Fibroblast of villous mesenchyme (primary cell): ENCODE measurements at places on chromosomes 11 and 22.

DNA sequence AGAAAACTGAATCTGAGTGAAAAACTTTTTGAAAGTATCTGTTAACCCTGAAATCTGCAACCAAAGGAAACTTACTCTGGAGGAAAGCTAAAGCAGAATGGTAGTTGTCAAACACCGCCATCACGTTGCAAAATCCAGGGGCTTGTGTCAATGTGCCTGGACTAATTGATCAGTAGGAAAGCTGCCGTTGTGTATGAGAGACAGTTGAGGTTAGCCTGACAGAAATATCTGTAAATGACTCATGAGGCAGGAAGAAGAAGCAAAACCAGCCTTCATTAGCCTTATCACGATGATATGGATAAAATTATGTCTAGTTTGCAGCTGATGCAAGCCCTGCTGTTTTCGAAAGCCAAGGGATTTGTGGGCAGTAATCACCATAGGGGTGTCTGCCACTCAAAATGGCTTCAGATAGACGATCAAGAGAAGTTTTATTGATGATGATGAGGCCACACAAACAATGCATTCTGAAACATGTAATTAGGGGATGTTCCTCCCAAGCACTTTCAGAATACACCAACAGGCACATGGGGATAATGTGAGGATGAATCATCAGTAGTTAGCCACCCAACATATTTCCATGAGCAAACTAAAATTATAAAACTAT is 8.9 kb downstream of the SCGB1A1 start:
- DNase-seq: peak; percentile 83

DNA sequence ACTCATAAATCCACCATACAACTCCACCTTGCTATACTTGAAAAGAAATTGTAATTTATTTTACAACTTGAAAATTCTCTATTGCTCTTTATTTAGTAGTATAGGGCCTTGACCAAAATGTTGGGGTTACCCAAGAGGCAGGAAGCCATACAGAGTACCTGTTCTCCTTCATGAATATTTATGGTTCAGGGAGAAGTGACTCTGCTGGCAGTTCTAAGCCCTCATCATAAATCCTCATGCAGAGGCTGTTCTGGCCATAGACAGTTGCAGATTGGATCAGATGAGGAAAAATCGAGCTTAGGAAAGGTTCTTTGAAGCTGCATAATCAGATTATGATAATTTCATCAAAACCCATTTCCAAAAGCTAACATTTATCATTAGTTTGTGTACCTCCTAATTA is 449.4 kb upstream of the TENM4 start:
- DNase-seq: no peak

- no peak for DNase-seq
Measured at GRCh38 chr11:29996016-29996415, 20.8 kb downstream of the KCNA4 start.

DNA sequence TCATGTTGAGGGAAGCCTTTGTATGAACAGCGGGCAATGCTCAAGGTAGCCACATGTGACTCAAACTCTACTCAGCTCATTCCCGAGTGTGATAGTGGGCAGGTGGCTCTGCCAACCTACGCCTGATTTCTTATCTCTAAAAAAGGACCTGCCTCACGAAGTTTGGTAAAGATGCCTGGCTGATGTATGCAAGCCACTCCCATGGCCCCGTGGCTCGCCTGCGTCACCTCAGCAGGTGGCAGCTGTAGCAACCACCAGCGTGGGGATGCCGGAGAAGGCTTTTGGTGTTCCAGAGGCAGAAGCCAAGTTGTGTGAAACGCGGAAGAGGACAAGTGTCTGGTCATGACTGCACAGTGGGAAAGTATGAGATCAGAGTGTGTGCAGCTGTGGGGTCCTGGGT is 5.4 kb downstream of the FADS2 start:
- DNase-seq: no peak

DNA sequence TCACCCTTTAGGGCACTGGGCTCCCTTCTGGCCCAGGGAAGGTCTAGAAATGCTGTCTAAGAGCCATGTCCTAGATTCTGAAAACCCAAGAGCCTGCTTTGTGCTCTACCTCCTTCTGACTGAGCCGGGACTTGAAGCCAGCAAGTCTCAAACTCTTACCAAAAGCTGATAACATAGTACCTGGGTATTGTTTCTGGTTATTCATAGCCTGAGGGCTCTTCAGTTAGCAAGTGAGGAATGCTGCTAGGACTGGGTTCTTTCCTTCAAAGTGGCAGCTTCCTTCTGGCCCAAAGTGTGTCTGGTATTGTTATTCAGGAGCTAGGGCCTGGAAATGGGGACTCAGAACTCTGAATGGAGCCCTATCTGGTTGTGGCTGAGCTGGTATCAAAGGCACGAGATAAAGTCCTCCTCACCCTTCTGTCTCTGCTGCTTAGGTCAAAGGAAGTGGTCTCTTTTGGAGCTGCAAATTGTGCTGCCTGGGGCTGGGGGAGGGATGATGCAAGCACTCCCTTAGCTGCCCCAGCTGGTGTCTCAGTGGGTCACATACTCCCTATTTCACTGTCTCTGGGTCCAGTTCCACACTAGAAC is 696.0 kb upstream of the CCDC179 start:
- DNase-seq: no peak

GRCh38 chr22:38031491-38031890 is 25.7 kb upstream of the PICK1 start:
- no peak for DNase-seq

DNA sequence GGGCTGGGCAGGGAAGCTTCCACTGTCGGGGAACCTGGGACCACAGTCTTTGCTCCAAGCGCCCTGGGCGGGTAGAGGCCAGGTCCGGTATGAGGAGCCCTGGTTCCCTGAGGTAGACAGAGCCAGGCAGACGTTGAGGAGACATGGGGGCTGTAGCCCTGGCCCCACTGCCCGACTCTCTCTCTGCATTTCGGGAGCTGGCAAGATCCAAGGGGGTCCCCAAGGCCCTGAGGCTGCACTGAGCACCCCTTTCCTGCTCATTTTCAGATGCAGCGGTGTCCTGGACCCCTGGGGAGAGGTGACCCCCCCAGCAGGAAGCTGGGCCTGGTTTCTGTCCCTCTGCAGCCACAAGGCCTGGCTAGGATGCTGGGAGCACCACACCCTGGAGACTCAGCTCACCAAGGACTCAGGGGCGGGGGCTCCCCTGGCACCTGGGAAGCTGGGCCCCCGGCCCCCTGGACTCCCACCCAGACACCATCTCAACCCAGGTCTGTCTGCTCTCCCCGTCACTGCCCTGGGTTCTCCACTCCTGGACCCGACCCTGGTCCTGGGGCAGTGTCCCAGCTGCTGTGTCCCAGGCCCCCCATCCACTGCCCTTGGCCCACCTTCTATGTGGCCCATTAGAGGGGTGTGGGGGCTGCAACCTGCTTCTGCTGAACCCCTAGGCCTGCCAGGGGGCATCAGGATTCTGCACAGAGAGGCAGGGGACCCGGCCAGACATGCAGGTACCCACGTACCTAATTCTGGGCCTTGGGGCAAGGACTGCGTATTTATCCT is 15.0 kb upstream of the MUC6 start:
- no peak for DNase-seq

GRCh38 chr11:849951-850774 is 7.5 kb downstream of the TSPAN4 start:
- no peak for DNase-seq

- no peak for DNase-seq
Measured at GRCh38 chr11:122478986-122479385, 176.5 kb upstream of the UBASH3B start.

GRCh38 chr22:19597399-19597735 is 73.2 kb upstream of the CLDN5 start:
- DNase-seq: no peak

- DNase-seq: peak; percentile 62
Measured at GRCh38 chr11:18749681-18750319, 23.8 kb upstream of the IGSF22 start.

GRCh38 chr11:30333405-30333804 is 10.5 kb downstream of the ARL14EP start:
- DNase-seq: peak; percentile 14

GRCh38 chr11:128893578-128894285 is 2.6 kb downstream of the KCNJ5 start:
- DNase-seq: no peak

- DNase-seq: no peak
Measured at GRCh38 chr11:117187428-117187798, 8.9 kb downstream of the SIDT2 start.

DNA sequence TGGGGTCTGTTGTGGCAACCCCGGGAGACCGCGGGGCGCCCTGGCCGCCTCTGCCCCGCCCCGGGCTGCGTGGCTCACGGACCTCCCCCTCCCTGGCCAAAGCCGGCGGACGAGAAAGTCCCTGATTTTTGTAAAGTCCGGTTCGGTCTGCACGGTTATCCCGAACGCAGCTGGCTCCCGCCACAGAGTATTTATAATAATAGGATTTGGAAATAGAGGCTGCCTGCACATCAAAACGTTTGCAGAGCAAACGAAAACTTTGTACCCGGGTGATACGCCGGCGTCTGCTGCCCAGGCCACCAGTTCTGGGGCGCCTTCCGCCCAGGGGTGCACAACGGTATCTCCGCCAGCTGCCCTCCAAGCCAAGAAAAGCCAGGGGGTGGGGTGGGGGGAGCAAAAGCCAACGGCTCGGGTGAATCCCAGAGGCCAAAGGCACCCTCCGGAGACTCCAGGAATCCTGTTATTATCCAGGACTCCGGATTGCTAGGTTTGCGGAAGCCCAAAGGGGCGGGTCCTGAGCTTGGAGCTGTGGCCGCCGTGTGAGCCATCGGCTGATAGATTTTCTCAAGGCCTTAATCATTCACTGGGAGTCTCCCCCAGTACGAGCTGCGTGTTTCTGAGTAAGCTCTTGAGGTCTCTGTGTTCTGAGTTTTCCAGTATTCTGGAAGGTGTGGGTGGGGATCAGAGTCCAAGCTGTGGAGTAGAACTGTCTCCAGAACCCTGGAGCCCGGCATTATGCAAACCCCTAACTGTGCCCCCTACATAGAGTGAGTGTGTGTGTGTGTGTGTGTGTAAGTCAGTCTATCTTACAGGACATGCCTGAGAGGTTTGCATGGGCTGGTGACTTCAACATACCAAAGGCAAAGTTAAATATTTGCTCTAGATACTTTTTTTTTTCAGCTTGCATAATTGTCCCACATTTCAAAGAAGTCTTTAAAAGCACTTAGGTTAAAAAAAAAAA is 673 bp upstream of the SHANK2 start:
- peak; percentile 59 for DNase-seq

DNA sequence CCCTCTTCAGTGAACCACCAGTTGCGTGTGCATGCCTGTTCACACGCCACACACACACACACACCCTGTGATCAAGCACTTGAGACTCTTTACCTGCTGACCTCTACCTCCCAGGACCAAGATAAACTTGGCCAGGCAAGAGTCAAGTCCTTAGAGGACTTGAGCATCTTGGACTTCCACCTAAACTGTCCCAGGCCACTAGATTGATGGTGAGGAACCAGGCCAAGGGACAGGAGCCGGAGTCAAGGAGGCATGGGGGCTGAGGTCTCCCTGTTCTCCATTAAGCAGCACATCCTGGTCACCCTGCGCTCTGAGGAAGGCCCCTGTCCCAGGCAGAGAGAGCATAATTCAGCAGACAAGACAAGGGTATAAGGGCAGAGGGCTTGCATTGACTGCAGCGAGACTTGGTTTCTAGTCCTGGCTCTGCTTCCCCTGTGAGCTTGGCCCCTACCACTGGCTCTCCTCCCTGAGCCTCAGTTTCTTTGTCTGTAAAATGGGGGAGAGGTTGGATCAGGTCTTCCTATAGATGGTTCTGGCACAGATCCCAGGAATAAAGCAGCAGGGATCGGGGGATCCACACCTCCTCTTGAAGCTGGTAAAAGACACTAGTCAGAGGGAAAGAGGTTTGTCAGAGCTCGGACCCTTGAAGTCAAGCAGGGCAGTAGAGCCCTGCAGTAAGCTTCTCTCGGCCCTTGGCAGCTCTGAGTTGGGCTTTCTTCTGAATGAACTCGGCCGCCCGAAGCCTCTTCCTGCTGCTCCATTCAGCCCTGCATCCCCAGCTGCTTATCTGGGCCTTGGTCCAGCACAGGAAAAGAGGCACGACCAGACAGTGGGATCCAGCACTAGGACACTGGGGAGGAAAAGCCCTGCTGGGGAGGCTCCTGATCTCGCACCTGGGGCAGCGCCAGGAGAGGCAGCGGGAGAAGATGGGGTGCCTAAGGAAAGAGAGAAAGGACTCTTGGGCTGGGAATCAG is 2.0 kb downstream of the CREB3L1 start:
- peak; percentile 70 for DNase-seq

DNA sequence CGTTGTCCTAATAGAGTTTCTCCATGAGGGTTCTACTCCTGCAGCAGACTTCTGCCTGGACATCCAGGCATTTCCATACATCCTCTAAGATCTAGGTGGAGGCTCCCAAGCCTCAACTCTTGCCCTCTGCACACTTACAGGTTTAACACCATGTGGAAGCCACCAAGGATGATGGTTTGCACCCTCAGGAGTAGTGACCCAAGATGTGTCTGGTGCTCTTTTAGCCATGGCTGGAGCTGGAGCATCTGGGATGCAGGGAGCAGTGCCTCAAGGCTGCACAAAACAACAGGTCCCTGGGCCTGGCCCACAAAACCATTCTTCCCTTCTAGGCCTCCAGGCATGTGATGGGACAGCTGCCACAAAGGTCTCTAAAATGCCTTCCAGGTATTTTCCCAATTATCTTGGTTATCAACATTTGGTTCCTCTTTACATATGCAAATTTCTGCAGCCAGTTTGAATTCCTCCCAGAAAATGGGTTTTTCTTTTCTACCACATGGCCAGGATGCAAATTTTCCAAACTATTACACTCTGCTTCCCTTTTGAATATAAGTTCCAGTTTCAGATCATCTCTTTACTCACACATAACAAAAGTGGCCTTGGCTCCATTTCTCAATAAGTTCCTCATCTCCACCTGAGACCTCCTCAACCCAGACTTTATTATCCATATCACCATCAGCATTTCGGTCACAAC is 69.5 kb upstream of the GNAZ start:
- DNase-seq: no peak

- no peak for DNase-seq
Measured at GRCh38 chr22:48885919-48886305, 941.8 kb downstream of the BRD1 start.

DNA sequence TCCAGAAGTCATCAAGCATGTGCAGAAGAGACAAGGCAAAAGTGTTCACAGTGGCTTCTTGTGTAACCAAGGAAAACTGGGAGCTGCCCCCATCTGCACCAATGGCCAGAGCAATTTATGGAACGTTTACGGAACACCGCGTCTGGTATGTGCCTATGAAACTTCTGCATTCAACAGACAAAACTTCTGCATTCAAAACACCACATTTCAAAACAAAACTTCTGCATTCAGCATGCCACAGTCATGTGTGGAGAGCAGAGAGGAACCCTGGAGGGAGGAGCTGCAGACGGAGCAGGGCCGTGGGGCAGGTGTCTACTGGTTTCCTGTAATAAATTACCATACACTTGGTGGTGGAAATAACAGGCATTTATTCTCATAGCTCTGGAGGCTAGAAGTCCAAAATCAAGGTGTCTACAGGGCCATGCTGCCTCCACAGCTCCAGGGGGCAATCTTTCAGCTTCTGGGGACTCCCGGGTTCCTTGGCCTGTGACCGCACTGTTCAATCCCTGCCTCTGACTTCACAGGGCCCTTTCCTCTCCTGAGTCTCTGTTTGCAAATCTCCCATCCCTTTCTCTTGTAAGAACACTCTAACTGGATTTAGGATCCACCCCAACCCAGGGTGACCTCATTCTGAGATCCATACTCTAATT is 32.2 kb downstream of the RPL3 start:
- DNase-seq: peak; percentile 77

GRCh38 chr11:2522631-2523255 is 77.9 kb downstream of the KCNQ1 start:
- DNase-seq: no peak

- DNase-seq: peak; percentile 27
Measured at GRCh38 chr22:37701141-37701786, 4.4 kb downstream of the TRIOBP start.
